ENCODE measurements at places on chromosomes 12 and 14. TPM values are rescaled to one million over a fixed set of nuclear protein-coding genes. Genes with fewer than 3 reads are reported as not detected.

SLC2A13 gene
- total RNA-seq, result 2.1 TPM

GRCh38 chr12:53267306-53267998 lies 647 bp upstream of the ESPL1 start:
- peak; percentile 61 for DNase-seq

- peak; percentile 44 for DNase-seq
Measured at GRCh38 chr12:62466018-62466593, 520 bp upstream of the MON2 start.

FAIM2 gene
- total RNA-seq, result 0.17 TPM

- no peak for DNase-seq
Measured at GRCh38 chr12:99910342-99910741, 74.4 kb downstream of the ANKS1B start.

PGF gene
- total RNA-seq, result not detected

- DNase-seq, result no peak
Measured at GRCh38 chr12:49678711-49679110, 28.5 kb downstream of the FMNL3 start.

GRCh38 chr12:2284857-2285256 lies 232.1 kb downstream of the CACNA1C start:
- peak; percentile 58 for DNase-seq

PROX2 gene
- 0.41 TPM for total RNA-seq

- DNase-seq, result no peak
Measured at GRCh38 chr14:76901171-76902055, 75.2 kb downstream of the LRRC74A start.

DNA sequence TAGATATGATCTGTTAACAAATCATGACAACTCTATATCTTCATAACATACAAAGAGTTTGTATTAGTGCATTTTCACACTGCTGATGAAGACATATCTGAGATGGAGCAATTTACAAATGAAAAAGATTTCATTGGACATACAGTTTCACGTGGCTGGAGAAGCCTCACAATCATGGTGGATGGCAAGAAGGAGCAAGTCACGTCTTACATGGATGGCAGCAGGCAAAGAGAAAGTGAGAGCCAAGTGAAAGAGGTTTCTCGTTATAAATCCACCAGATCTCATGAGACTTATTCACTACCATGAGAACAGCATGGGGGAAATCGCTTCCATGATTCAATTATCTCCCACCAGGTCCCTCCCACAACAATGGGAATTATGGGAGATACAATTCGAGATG lies 157.6 kb downstream of the DUSP6 start:
- DNase-seq, result no peak

MMP14 gene
- total RNA-seq, result 2.1 TPM

IAPP gene
- not detected for total RNA-seq

GRCh38 chr14:104267895-104268294 lies 129.5 kb downstream of the KIF26A start:
- no peak for DNase-seq

DNA sequence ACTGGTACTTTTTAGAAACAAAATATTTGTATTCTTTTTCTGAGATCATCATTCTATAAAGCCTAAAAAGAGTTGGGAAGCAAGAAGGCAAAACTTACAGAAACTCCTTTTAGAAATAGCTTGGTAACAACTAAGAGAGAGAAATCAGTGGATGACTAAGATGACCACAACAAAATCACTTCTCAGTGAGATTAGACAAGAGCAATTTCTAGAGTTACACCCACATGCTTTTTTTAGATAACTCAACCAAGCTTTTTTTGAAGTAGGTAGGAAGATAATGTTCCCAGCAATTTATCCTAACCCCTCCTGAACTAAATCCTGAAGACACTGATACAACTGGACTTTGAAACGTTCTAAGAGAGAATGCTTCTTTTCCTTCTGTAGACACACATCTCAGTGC lies 576.4 kb downstream of the SLC6A15 start:
- DNase-seq, result no peak

MAP3K9 gene
- total RNA-seq, result 5.6 TPM

DNA sequence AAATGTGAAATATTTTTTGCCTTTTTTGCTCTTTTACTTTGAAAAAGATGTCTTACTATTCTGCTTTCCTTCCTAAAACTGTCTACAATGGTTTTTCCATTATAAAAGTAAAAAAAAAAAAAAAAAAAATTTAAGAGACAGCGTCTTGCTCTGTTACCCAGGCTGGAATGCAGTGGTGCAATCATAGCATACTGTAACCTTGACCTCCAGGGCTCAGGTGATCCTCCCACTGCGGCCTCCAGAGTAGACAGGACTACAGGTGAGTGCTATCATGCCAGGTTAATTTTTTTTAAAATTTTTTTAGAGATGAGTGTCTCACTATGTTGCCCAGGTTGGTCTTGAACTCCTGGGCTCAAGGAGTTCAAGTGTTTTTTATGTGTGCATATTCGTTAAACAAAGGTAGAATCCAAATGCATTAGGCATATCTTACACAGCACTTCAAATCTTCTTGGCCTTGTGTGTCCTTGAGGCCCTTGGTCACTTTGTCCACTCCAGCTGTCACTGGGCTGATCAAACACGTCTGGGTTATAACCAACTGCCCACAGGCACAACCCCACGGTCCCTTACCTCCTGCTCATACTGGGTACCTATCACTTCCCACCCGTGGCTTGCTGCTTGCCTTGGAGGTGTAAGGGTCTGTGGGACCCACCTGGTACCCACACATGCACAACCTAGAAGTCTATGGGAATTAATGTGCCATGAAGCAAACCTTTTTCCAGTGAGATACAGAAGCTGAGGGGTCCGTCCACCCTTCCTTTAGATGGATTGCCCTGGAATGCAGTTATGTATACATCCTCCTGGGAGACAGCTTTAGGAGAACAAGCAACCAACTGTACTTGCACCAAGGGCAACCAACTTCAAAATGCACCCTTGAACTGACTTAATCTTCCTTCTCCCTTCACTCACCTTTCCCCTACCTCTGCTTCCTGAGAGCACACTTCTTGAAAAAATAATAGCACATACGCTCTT lies 12.8 kb downstream of the RAD52 start:
- DNase-seq, result no peak

ASB2 gene
- total RNA-seq, result 2.4 TPM

CLMN gene
- 2.6 TPM for total RNA-seq

- DNase-seq, result no peak
Measured at GRCh38 chr14:68139431-68140075, 320.0 kb downstream of the RAD51B start.

GRCh38 chr14:72517736-72518135 lies 376.2 kb downstream of the DPF3 start:
- no peak for DNase-seq

CBLN3 gene
- 8.6 TPM for total RNA-seq

Measured in activated naive CD4-positive, alpha-beta T cell treated with anti-CD3 and anti-CD28 coated beads for 36 hours (primary cell).